GM23338 (cell line): ENCODE measurements at places on chromosomes 6 and 20.
A peak's percentile ranks its signal among the peaks of the same experiment; 100 is the strongest.

DNA sequence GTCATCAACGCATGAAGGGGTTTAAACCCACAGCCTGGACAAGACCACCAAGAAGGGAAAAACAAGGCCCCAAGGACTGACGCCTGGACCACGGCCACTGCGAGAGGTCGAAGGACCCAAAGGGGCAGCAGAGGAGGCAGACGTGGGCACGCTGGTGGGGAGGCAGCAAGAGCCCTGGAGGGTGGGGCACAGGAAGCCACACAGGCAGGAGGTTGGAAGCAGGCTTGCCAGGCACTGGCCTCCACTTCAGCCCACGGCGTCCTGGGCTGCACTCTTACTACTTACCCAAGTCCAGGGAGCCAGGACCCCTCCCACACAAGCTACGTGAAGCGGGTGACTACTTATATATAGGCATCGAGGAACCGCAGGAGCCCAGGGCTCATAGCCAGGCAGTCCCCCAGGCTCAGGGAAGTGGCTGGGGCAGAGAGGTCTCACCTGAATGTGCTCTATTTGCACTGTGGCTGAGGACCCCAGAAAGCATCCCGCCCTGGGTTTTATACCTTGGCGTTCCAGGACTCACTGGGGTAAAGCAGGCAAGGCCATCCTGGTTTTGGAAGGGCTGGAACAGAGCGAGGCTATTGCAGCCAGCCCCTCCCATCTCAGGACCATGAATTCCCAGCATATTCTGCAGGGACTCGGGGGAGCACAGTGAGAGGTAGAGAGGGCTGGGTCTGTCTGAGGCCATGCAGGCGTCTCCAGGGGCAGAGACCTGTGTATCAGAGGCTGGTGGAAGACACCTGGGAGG lies 113.8 kb upstream of the AFDN start:
- no peak for DNase-seq

DNA sequence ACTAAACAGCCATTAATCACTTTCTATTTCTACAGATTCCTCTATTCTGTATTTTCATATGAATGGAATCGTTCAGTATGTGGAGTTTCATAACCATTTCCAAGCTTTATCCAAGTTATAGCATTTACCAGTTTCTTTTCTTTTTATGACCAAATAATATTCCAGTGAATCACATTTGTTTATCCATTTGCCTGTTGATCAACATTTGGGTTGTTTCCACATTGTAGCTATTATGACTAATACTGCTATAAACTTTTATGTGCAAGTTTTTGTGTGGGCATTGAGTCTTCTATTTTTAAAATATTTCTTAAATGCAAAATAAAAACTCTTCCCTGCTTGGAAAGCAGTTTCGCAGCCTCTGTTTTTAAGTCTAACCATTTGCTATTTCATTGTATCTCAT lies 336.4 kb upstream of the OPRM1 start:
- no peak for DNase-seq

- DNase-seq = no peak
These were observed 20.3 kb upstream of the TAGAP start for GRCh38 chr6:159065091-159065490.

- DNase-seq = no peak
These were observed 156.5 kb downstream of the SMOC2 start for GRCh38 chr6:168597471-168597875.

DNA sequence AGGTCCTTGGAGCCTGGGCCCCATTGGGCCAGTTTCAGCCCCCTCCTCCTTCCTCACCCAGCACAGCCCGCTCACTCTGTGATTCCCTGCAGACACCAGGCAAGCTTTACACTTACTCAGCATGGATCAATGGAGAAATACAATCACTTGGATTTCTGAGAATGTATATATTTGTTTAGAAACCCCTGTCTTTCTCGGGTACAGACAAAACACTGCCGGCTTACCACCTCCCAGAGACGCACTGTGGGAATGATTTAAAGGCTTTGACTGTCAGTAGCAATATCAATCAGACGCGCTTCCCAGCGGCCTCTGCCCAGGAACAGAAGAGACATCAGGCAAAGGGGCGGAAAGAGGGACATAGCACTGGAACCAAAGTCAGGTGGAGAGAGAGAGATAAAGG lies 186.5 kb downstream of the MAFB start:
- no peak for DNase-seq

DNA sequence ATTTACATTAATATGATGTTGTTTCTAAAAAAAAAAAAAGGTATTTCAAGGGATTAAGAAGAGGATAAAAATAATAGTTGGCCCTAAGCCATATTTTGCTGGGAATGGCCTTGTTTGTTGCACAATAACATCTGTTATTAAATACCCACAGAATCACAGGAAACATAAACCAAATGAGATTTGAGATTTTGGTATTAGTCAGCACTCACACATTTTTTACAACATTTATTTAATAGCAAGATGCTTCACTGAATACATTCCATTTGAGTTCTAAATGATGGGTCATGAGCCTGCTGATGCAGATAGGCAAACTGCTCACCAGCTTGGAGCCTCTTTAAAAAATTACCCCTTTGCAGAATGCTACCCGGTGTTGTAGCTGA lies 92.9 kb upstream of the ENPP5 start:
- DNase-seq = no peak

GRCh38 chr6:87281426-87281825 lies 41.0 kb upstream of the SMIM8 start:
- peak; percentile 13 for DNase-seq

DNA sequence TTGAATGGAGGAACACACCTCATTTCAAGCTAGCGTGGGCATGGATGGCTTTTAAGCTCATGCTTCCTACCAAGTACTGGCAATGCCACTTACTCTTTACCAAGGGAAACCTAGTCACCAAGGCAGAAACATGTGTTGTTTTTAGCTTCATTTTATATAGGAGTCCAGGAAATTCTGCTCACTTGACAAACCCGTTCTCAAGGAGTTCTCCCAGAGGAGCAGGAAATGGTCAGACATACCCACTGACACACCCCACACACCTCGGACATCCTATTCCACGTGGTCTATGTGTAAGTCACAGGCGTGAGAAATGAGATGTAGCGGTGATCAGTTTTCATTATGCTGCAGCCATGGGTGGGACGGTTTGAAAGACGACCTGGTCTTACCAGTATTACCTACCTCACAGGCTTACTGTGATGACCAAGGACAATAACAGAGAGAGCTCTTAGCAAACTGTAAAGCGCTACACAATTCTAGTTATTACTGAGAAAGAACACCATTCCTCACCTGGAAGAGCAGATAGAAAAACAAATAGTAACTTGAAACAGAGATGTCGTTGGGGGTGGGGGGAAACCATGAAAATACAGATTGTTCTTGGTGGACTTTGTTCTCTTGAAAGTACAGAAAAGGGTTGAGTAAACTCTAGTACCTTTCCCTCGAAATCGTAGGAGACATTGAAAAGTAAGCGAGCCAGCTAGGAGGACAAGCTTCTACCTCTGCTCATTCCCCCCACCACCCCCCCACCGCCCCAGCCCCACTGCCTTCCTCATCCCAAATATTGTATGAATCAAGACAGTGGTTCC lies 1.7 kb downstream of the CNKSR3 start:
- DNase-seq = no peak

DNA sequence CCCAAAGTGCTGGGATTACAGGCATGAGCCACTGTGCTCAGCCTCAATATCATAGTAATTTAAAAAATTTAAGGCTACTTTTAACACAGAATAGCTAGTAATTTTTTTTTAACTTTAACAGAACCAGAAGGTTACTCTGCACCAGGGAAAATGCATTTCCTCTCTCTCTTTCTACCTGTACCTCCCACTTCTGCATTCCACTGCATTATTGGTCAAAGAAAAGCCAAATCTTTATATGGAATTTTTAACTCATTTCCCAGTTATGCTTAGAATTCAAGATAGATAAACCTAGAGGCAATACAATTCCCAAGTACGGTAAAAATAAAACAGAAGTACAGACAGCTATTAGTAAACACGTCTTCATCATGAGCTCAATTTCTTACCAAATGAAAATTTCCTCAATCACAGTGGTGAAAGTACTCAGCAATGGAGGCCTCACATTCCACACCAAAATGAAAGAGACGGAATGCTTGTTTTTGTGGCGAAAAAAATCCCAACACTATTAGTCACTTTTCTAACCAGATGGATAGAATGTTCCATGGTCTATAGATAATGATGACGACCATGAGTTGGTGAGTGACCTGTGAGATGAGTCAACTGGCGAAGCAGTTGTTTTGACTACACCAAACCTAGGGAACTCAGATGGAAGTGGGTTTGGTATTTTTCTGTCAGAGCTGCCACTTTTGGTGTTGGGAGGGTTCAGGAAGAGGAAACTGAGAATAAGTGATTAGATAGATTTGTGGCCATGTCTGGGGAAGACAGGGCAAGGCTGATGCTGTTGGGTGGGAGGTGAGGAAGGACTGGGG lies 104.7 kb upstream of the SGK1 start:
- DNase-seq = no peak

DNA sequence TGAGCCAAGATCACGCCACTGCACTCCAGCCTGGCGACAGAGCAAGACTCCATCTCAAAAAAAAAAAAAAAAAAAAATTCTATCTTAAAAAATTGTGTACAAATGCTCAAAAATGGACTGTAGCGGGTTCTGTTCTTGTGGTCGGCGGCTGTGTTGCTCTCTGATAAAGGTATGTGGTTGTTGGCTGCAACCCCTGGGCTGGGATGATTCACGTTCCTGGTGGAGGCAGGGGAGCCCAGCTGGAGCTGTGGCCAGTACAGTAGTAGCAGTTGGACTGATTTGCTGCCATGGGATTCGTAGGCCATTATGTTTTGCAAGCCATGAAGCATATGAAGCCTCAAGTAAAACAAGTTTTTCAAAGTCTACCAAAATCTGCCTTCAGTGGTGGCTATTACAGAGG lies 22.3 kb downstream of the MDN1 start:
- DNase-seq = no peak

DNA sequence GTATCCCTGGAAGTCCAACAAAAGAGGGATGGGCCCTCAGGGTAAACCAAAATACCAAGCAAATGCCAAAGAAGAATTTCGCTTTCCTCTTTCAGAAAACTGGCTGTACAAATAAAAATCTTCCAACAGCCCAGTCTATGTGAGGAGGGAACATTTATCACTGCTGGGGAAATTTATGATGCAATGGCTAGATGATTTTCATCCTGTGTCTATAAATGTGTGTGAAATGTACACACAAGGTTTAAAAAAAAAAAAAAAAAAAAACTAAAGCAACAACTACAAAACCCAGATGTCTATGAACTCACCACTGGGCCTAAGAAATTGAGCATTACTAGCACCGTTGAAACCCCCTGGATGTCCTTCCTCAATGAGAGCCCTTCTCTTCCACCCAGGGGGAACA lies 68.7 kb upstream of the SLC4A11 start:
- no peak for DNase-seq

GRCh38 chr20:59323731-59324130 lies 23.3 kb downstream of the EDN3 start:
- DNase-seq = no peak

- DNase-seq = peak; percentile 65
These were observed 40.8 kb upstream of the ZNFX1 start for GRCh38 chr20:49318430-49319207.

DNA sequence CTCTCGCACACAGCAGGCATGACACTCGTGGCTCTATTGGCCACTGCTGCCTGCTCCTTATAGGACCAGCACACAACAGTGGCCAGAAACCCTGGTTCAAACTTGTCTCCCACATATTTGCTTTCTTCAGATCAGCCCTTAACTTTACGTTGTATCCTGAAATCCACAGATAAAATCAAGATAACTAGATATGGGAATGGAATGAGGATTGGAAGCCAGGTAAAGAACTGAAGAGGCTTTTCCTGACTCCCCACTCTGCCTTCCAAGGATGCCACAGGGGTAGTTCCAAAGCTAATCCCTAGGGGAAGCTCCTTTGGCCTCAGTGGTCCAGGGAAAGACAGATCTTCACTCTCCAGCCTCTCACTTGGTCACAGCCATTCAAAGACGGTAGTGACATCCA lies 86.5 kb downstream of the INSM1 start:
- DNase-seq = no peak

GRCh38 chr6:132020138-132020581 lies 69.0 kb upstream of the CCN2 start:
- no peak for DNase-seq
